ENCODE measurements at places on chromosomes 6 and 20.

DNA sequence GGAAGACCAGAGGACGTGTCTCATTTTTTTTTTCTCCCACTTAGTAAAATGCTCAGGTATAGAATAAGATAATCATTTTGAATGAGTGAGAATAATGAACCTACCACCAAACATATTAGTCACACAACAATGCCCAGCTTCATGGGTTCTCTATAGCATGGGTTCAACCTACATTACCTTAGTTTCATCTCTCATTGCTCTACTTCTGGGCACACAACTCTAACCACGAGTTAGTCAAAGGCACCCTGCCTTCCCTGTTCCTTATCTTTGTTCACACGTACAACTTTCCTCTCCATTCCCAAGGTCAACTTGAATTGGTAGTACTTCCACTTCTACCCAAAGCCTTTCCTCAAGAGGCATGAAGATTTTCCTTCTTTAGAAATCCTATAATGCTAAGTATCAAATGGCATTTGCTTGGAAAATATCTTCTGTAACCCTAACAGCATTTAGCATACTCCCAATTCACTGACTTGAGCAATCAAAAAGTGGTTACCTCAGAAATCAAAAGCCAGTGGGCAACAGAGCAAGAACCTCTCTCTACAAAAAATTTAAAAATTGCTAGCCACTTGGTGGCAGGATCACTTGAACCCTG, 20.9 kb downstream of the DEK start:
- DNase-seq: no peak

GRCh38 chr6:35522660-35523658, 10.3 kb upstream of the TULP1 start:
- no peak for DNase-seq

DNA sequence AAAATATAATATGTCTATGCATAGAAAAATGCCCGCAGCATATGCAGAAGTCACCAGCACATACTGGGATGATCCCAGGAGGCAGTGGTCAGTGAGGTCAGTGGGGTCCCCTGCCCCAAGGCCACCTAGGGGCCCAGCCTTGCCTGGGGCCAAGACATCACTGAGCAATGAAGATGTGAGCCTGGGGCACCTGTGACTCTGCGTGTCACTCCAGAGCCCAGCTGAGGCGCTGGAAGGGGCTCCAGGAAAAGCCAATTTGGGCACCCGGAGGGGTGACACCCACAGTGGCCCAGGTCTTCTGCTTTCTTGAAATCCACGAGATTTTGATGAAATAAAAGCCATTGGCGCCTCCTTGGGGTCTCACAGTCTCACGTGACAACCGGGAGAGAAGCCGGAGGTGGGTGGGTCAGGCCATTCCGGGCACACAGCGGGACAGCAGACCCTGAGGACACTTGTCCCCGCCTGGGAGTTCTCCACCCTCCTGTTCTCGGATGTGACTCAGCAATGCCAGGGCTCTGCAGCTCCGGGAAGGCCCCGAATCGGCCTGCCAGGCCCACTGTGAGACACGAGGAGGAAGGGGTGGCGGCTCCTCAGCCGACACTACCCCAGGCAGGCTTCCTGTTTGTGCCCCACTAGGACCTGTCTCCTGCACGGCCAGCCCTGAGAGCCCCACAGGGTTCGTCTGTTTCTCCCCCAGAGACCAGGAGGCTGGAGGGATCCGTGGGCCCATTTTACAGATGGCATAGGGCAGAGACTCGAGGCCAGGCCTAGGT, 24.4 kb upstream of the SLCO4A1 start:
- no peak for DNase-seq

DNA sequence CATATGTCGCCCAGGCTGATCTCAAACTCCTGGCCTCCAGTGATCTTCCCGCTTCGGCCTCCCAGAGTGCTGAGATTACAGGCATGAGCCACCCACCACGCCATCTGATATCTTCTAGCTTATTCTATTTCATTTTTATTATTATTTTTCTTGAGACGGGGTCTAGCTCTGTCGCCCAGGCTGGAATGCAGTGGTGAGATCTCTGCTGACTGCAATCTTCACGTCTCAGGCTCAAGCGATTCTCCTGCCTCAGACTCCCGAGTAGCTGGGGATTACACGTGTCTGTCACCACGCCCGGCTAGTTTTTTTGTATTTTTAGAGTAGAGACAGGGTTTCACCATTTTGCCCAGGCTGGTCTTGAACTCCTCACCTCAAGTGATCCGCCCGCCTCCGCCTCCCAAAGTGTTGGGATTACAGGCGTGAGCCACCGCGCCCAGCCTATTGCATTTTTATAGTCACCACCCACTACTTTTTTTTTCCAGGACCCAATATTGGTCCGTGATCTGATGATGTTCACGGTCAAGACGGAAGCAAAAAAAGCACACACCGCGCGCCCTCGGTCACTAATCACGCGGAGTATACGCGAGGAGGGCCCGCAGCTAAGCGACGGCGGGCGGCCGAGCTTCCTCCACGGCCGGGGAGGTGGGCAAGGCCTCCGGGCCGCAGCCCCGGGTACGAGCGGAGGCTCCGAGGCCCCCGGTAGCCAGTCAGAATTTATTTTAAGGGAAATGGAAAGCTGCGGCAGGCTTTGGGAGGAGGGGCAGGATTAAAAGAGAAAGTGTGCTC, 1.1 kb upstream of the LSM14B start:
- DNase-seq: no peak

DNA sequence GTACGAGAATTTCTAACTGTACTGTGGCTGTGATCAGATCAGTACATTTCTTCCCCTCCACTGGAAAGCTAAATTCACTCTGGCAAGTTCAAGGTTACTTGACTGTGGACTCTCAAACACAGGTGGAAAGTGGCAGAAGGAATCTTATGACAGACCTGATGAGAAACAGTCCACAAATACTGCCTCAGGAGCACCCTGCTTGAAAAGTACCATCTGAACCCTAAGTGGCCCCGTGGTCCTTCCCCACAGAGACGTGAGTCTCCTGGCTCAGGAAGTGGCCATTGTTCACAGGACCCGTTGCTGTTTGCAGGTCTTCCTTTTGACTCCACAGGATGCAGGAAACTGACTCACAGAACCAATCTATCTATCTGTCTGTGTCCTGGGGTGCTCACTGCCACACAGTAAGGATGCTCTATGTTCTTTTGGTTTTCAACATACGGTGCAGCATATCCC, 47.5 kb upstream of the NHSL1 start:
- no peak for DNase-seq
